ENCODE measurements at places on chromosomes 3 and 15. TPM values are rescaled to one million over a fixed set of nuclear protein-coding genes. Genes with fewer than 3 reads are reported as not detected.

LRRC31 gene
- not detected for total RNA-seq

TLE3 gene
- total RNA-seq, result 64.0 TPM

NR2E3 gene
- total RNA-seq, result not detected

SERPINI2 gene
- total RNA-seq, result not detected
